ENCODE measurements at places on chromosomes 1 and 21. TPM values are rescaled to one million over a fixed set of nuclear protein-coding genes. Genes with fewer than 3 reads are reported as not detected.

Gene TRIM63
- total RNA-seq: not detected

Gene SLC22A15
- total RNA-seq: 0.21 TPM

Gene ITLN2
- not detected for total RNA-seq

Gene CHIA
- not detected for total RNA-seq

Gene B4GALT2
- 90.1 TPM for total RNA-seq

Gene LRRC3
- total RNA-seq: 3.3 TPM

Gene CD34
- total RNA-seq: 0.15 TPM

Measured in Panc1 (cell line).